GM12891 (cell line): ENCODE measurements at places on chromosomes 7 and 10.
A peak's percentile ranks its signal among the peaks of the same experiment; 100 is the strongest.

DNA sequence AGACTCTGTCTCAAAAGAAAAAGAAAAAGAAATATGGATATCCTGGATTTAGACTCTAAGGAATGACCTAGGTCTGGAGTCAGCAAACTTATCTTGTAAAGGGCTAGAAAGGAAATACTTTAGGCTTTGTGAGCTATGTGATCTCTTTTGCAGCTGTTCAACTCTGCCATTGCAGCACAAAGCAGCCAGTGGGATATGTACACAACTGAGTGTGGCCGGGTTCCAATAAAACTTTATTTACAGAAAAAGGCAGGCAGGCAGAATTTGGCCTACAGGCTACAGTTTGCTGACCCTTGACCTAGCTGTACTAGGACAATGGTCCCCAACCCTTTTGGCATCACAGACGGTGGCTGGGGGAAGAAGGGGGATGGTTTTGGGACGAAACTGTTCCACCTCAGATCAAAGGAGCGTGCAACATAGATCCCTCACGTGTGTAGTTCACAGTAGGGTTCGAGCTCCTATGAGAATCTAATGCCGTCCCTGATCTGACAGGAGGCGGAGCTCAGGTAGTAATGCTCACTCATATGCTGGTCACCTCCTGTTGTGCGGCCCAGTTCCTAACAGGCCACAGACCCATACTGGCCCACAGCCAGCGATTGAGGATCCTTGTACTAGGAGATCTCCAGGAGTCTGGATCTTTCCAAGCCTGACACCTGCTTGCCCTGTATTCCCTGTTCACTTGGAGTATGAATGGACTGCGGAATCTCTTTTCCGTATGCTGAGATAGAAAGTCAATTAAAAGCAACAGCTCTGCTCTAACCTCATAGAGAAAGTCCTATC, 63.0 kb downstream of the CUL1 start:
- DNase-seq: no peak

DNA sequence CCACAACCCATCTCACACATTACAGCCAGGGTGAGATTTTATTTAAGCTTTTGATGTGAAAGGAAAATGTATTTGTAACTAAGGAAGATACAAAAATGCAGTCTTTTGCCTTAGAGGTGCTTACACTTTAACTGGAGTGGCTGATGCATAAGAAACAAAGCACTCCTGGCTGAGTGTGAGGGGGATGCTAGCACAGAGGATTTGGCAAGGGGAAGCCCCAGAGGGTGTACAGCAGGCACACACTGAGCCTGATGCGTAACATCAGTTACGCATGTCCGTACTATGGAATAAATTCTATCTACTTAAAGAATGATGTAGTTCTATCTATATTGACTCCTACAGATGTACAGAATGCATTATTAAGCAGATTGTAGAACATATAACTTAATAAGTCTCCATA, 17.8 kb downstream of the GIMAP8 start:
- no peak for DNase-seq

GRCh38 chr7:114182837-114183236, 231.8 kb upstream of the FOXP2 start:
- no peak for DNase-seq

DNA sequence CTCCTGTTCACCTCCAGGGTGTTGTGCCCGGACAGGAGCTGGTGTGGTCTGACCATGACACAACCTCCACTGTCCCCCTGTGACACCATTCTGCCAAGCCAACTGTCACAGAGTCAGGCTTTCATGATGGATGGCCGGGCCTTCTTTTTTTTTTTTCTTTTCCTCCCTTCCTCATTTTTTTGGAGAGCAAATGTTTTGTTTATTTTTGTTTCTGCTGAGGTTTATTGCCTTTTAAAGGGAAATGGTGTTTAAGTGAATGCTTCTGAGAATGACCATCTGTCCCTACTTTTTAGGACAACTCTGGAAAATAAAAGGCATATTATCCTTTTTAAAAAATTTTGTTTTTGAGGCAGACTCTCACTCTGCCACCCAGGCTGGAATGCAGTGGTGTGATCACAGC, 115.1 kb upstream of the NPS start:
- DNase-seq: no peak

- no peak for DNase-seq
Observed at GRCh38 chr10:29955329-29955935, 104.0 kb downstream of the JCAD start.

GRCh38 chr7:7732621-7733281, 14.3 kb upstream of the RPA3 start:
- no peak for DNase-seq

GRCh38 chr10:24465891-24466818, 257.2 kb downstream of the KIAA1217 start:
- DNase-seq: no peak

DNA sequence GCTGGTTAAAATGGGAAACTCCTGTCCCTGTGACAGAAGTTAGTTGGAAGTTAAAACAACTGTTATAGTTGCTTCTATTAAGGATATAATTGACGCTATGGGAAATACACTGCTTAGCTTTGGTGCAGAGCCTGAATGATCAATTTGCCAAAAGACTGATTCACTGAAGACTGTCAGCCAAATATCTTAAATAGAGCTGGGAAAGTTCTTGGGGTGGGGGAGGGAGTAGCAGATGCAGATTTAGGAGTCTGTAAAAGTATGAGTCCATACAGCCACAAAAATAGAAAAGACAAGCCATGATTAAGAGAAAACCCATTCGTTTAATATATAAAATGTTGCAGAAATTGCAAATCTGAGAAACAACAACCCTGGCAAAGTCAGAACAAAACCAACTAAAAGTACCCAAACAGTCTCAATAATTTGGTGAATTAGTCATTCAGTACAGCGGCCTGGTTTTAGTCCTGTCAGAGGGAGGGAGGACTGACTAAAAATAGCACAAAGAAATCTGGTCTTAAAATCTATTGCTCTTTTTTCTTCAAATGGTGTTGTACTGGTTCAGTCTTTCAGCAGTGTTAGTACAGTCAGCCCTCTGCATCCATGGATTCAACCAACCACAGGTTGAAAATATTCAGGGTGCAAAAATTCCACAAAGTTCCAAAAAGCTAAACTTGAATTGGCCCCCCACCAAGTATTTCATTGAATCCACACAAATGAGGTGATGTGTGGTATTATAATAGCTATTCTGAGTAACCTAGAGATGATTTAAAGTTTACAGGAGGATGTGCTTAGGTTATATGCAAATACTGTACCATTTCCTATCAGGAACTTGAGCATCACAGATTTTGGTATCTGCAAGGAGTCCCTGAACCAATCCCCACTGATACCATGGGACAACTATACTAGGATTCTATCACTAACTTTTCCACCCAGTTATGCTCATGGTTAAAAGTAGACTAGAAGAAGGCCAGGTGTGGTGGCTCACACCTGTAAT, 30.0 kb downstream of the STK17A start:
- peak; percentile 38 for DNase-seq

DNA sequence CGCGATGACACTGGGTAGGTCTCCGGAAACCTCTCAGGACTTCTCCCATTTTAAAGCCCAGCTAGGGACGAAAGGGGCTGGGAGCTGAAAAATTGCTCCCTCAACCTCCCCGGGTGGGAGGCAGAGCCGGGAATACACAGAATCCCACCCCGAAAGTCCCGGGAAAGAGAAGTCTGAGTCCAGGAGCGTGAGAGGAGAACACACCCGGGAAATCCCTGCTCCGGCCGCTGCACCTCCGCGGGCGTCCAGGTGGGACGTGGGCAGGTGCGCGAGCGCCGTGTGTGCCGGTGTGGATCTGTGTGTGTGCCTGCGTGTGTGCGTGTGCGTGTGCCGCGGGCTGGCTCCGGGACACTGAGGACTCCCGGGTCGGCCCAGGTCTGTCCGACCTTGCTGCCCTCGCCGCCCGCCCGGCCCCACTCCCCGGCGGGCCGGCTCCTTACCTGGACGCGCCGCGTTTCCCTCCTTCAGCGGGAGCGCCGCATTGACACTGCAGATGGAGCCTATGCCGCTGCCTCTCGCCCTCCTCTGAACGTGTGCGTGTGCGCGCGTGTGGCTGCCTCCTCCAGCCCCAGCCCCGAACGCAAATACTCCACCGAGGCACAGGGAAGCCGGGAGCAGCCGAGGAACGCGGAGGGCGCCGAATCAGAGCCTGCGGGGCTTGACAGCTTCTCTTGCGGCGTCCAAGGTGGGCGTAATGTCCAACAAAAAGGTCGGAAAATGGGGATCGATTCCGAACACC, at the start of gene PLXNA4:
PLXNA4 (minus strand) TSS at position 489 of the 739 bp plus-strand sequence. CDS start 67,777 bp downstream, outside the sequence.
- DNase-seq: no peak

DNA sequence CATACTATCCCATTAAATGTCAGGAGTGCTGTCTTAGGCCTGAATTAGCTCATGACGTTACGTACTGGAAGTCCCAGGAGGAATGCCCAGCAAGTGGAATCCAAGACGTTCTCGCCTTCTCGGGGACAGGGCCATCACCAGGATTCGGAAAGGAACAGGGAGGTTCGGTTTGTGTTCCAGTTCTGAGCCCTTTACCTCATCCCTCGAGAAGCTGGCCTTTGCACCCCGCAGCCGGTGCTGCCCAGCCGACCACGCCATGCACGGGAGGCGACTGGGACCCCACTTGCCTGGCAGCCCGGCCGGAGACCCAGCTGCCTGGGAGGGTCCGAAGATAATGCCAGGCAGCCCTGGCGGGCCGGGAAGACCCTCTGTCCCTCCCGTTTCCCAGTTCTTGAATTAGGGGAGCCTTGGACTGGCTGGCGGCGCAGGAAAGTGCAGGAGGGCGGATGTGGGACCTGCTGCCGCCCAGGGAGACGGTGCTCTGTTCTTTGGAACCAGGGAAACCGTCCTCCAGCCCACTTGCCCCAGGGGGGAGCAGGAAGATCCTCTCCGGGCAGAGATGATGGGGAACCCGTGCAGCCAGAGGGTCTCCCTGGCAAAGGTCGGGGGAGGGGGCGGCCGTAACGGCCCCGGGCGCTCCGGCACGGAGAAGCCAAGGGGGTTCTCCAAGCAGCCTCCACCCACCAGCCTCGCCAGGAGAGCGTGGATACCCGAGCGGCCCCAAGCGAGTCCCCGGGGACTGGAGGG, 671 bp upstream of the CHST3 start:
- no peak for DNase-seq

DNA sequence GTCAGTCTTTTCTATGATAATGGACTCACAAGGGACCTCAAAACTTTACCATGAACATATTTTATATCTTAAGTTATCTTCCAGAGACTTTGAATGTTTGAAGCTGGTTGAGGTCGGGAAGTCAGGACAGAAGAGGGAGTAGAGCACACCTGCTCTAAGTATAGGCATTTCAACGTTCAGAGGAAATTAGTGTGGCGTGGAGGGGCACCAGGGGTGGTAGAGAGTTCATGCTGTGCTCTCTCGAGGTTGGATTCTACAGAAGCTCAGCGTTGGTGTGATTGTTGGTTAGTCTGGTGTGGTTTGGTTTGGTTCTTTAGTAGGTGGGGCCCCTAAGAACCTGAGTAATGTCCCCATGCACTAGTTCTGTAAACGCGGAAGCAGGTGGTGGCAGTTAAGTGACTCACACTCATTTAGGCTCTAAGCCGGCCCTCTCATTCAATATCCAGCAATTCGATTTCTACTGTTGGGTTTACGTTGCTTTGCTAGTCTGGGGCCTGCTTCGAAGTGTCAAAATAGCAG, 19.8 kb downstream of the CNTNAP2 start:
- DNase-seq: no peak

DNA sequence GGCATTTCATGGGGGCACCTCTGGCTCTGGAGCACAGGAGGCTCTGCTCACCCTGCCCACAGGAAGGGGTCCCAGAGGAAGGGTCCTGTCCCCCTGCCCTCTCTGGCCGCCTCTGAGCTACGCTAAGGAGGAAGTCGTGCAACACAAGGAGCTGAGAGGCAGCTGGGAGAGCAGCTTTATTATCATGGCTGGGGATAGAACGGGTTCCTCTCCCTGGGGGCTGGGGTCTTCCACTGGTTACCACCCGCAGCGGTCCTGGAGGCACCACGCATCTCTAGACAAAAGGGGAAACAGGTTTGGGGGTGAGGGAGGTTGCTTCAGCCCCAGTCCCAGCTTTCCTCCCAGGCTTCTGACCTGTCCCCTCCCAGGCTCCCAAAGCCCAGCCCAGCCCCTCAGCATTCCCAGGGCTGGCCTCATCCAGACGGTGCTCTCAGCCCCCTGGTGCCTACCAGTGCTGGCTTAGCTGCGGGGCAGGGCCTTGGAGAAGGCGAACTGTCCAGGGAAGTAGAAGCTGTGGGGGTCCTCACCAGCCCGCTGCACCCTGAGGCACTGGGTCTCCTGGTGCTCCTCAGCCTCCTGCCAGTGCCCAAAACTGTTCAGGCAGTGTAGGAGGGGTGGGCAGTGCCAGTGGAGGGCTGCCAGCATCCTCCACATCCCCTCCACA, 3.1 kb downstream of the RARRES2 start:
- no peak for DNase-seq

- no peak for DNase-seq
Observed at GRCh38 chr7:44377134-44377463, 51.7 kb upstream of the CAMK2B start.

- DNase-seq: no peak
Observed at GRCh38 chr10:91643700-91644099, 10.8 kb upstream of the PPP1R3C start.

- DNase-seq: no peak
Observed at GRCh38 chr10:130958981-130959751, 352.4 kb downstream of the TCERG1L start.

- DNase-seq: no peak
Observed at GRCh38 chr7:76267107-76267893, 35.2 kb upstream of the HSPB1 start.

GRCh38 chr10:110503528-110504110, 5.9 kb downstream of the DUSP5 start:
- DNase-seq: no peak

DNA sequence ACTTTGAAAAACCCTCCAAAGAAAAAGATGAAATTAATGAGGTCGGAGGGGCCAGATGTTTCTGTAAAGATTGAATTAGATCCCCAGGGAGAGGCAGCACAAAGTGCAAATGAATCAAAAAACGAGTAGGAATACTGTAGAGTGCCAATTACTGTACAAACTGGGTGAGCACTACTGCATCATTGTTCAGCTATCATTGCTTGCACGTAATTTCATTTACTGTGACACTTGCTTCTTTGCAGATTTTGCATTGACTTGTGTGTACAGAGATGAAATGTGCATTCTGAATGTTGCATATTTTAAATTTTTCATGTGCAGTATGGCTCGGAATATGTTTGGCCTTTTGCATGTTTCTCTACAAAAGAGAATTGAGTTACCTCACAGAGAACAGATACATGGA, 123.7 kb downstream of the LCOR start:
- DNase-seq: no peak

DNA sequence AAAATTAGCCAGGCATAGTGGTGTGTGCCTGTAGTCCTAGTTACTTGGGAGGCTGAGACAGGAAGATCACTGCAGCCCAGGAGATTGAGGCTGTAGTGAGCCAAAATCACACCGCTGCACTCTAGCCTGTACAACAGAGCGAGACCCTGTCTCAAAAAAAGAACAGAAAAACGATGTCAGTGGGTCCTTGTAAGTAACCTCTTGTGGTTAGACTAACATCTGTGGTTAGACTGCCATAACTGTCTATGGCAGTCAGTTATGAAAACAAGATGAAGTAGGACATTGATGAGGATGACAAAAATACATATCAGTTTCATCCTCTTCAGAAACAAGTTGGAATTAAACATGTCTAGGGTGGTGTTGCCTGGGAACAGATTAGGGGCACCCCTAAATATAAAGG, 53.3 kb downstream of the AKAP9 start:
- DNase-seq: no peak

GRCh38 chr7:103824251-103824650, 165.2 kb downstream of the RELN start:
- DNase-seq: no peak

- no peak for DNase-seq
Observed at GRCh38 chr7:43904533-43905208, 1.7 kb downstream of the URGCP start.
